Placental epithelial cell (primary cell): ENCODE measurements at places on chromosomes 12 and 14. TPM values are rescaled to one million over a fixed set of nuclear protein-coding genes. Genes with fewer than 3 reads are reported as not detected.

The CD69 gene
- 0.22 and 0.39 TPM in 2 replicates for total RNA-seq

The EML5 gene
- total RNA-seq = not detected in 2 replicates

The SERPINA10 gene
- not detected in 2 replicates for total RNA-seq

The TCTN2 gene
- total RNA-seq = 25.6 and 27.1 TPM in 2 replicates

The ART4 gene
- total RNA-seq = 86.0 and 203 TPM in 2 replicates
